ENCODE measurements at places on chromosomes 2 and 18.

- no peak for DNase-seq
Observed at GRCh38 chr18:74856928-74857327, 259.3 kb downstream of the ZNF407 start.

DNA sequence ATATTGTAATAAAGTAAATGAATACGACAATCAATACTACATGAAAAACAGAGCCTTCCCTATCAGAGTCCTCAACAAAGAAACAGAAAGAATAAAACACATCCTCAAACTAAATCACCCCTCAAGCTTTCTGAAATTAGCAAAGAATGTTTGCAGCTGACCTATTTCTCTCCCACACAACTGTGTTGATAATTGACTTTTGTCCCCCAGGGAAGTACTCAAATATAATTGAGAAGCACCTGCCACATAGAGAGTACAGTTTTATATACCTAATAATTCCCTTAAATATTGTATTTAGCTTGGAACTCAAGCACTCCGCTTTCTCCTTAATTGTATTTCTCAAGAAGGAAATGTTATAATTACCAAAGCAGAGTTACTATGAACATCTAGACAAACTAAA lies 12.6 kb downstream of the CACNB4 start:
- DNase-seq: no peak

DNA sequence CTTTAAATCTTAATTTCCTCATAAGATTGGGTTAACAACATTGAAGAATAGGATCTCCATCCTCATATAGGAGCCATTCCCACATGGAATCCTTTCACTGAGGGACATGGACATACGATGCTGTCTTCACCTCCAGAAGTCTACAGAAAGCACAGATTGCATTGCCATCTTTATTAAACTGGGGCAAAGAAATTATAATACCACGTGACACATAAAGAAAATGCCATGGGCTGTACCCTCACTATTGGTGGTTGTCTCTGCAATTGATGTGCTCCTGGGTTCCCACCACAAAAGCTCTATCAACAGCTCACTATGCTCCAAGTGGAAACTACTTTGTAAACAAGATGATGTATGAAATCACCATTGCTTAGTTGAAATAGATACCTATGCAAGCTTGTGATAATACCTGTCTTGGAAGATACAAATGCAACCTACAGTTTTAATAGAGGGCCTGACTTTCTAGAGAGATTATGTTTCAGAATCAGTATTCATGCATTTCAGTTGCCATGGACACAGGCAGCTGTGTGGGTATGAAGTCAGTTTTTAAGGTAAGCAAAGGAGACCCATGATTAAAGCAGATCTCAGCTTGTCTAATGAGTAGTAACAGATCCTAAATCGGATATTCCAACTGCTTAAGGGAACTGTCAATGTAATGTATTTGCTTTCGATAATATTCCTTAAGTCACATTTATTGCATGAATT lies 337.0 kb downstream of the RAD51AP2 start:
- no peak for DNase-seq

GRCh38 chr18:1062588-1062987 lies 157.9 kb downstream of the ADCYAP1 start:
- no peak for DNase-seq

DNA sequence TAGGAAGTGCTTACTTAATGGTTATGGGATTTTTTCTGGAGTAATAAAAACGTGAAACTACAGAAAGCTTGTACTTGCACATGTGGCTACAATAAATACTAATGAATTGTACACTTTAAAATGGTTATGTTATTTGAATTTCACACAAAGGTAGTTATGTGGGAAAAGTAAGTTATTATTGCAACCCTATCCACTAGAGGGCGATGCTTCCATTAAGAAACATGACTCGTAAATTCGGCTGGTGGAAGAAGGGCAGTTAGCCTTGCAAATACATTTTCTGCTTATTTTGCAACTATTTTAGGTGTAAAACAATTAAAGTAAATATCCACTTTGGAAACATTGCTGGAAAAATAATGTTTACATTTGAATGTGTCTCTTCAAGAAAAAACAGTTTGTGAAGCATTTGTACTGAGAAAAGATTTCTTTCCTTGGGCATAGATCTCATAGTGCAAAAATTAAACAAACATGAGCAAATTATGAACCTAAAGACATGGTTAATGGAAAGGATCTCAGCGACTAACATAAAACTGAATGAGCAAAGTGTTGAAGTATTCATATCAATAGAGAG lies 68.1 kb upstream of the CSRNP3 start:
- no peak for DNase-seq

All from stimulated activated CD8-positive, alpha-beta memory T cell treated with anti-CD3 and anti-CD28 coated beads, Interleukin-12 subunit alpha, Interleukin-12 subunit beta, amount 100 ng/mL, for 1 hour (primary cell).